ENCODE measurements at places on chromosomes 16 and 17.

- no peak for DNase-seq
Measured at GRCh38 chr16:27286451-27286850, 17.9 kb upstream of the NSMCE1 start.

GRCh38 chr16:88948781-88949490 lies 28.1 kb downstream of the CBFA2T3 start:
- no peak for DNase-seq

GRCh38 chr17:38341035-38341721 lies 2.6 kb downstream of the GPR179 start:
- DNase-seq, result no peak

- DNase-seq, result no peak
Measured at GRCh38 chr17:3966720-3967363, 2.6 kb upstream of the ATP2A3 start.

DNA sequence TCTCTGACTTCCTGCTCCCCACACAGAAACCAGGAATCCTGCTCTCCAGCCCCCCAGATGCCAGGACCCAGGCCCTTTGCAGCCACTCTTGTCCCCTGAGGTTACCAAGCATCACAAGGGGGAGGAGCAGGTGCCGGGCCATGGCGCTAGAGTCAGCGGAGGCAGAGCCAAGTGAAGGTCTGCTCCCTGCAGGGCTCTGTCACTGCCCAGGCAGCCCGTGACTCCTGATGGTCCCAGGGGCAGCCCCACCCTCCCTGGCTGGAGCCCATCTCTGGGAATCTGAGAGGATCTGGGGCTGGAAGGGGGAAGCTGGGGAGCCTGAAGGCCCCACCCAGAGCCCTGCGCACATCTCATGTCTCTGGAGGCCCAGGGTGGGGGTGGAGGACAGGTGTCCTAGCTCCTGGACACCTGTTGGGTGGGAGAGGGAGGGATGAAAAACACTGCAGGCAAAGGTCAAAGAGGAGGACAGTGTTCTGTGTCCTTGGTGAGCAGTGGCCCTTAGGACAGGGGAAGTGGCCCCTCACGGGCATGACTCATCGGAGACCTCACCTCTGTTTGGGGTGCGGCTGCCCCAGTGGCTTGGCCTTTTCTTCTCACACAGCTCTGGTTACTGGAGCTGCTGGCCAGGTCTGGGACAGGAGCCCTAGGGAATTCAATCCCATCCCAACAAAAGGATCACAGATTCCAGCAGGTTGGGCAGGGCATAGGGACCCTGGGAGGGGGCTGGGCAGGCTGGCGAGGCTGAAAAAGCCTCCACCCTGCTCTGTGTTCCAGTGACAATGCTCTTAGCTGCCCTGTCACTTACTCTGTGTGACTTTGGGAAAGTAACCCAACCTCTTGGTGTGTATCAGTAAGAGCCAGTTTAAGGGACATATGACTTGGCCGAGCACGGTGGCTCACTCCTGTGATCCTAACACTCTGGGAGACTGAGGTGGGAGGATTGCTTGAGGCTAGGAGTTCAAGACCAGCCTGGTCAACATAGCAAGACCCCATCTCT lies at the start of gene PRSS36:
Gene PRSS36, minus strand, starts transcription at position 173 of the 997 bp plus-strand sequence. Its CDS starts 31 bp downstream, at position 142.
- DNase-seq, result no peak

DNA sequence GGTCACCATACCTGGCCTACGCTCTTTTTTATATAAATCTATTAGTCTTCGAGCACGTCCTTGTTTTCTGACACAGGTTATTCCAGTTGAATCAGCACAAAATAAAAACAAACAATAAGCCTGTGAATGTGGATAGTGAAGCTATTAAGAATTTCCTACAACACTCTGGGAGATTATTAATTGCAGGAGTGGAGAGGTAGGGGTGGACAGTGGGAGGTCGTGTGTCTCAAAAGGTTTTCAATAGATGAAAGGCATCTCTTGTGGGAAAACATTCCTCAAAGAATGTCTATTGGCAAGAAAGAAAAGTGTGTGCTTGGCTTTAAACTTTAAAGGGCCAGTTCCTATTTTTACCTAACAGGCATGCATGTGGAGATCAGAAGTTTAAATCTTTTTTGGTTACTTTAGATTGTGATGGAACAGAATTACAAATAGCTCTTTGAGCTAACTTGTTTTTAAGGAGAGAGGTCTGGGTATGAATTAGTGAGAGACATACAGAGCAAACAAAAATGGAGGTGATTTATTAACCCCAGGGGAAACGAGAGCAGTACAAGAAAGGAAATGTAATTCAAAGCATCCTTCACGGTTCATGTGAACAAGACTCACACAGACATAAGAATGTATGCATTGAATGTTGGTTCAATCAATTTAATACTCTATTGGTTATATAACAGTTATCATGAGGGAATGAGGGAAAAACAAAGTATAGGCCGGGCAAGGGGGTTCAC lies 9.0 kb downstream of the SMYD4 start:
- DNase-seq, result no peak

- DNase-seq, result no peak
Measured at GRCh38 chr17:49612726-49613125, 37.1 kb downstream of the NXPH3 start.

DNA sequence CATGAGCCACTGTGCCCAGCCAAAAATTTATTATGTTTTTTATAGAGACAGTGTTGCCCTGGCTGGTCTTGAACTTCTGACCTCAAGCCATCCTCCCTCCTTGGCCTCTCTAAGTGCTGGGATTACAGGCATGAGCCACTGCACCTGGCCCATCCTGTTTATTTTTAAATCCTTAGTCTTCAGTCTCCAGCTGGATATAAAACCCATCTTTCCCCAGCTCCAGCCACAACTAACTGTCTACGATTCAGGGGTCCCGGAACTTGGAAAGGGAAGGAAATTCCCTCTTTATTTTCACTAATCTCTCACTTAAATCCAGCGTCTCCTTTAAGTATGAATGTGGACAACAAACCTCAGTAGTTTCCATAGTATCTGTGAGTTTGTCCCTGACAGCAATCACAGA lies 62.2 kb downstream of the IQCK start:
- no peak for DNase-seq

- DNase-seq, result peak; percentile 9
Measured at GRCh38 chr17:63262751-63263476, 183.2 kb downstream of the CYB561 start.

DNA sequence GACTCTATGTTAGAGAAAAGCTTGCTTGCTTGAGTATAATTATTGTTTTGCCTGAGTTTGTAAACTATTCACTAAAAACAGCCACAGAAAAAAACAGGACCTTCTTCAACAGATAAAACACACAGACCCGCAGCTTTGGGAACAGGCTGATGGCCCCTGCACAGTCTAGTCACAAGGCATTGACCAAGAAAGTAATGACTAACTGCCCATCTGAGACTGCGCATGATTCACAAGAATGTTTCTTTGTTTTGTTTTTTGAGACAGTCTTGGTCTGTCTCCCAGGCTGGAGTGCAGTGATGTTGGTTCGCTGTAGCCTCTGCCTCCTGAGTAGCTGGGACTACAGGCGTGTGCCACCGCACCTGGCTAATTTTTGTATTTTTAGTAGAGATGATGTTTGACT lies 2.8 kb upstream of the ZKSCAN2 start:
- no peak for DNase-seq

DNA sequence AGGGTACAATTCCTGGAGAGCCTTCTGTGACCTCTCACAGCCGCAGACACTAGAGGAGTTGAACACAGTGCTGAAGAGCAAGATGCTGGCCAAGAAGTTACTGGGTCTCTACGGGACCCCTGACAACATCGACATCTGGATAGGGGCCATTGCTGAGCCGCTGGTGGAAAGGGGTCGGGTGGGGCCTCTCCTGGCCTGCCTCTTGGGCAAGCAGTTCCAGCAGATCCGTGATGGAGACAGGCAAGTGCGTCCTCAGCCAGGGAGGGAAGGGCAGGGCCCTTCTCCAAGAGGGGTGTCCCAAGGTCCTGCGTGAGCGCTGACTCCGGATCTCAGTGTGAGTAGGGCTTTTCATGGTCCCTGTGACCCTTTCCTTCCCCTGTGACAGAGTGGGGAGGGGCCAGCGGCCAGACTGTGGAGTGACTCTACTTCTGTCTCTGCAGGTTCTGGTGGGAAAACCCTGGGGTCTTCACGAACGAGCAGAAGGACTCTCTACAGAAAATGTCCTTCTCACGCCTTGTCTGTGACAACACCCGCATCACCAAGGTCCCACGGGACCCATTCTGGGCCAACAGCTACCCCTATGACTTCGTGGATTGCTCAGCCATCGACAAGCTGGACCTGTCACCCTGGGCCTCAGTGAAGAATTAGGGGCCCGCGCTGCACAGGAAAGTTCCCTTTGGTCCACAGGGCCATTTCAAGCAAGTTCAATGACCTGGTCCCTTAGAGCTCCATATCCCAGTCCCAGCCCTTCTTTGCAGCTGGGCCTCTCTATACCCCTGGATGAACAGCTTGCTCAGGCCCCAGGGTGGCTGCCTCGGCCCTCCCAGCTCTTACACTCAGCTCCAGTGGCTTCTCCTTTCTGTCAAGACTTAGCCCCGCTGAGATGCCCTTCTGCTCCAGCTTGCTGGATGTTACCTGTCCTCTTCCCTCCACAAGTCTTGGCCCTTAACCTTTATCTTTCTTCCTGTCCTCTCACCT lies 13.1 kb downstream of the MPO start:
- no peak for DNase-seq

DNA sequence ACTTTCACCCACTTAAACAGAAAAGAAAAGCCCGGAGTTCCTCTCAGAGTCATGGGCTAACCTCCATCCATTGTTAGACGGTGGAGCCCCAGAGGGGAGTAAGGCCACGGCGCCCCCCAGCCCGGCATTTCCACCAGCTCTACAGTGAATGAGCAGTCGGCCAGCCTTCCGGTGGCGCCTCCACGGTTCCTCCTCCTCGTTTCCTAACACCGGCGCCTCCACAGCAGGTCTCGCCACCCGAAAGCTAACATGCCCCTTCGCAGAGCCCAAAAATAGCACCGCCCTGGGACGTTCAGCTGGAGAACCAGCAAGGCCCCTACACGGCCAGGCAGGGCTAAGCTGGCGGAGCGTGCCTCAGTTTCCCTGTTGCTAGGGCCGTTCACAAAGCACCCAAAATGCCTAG lies 858 bp downstream of the MMD start:
- peak; percentile 36 for DNase-seq

DNA sequence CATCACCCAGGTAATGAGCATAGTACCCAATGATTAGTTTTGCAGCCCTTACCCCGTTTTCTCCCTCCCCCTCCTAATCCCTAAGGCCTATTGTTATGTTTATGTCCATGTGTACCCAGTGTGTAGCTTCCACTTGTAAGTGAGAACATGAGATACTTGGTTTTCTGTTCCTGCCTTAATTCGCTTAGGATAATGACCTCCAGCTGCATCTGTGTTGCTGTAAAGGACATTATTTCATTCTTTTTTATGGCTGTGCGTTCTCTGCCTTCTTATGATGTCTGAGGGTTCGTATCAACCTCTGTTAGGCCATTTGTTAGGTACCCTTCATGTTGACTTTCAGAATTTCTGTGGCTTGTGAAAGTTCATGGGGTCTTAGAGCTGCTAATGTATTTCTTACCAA lies 31.0 kb downstream of the CTCF start:
- no peak for DNase-seq

DNA sequence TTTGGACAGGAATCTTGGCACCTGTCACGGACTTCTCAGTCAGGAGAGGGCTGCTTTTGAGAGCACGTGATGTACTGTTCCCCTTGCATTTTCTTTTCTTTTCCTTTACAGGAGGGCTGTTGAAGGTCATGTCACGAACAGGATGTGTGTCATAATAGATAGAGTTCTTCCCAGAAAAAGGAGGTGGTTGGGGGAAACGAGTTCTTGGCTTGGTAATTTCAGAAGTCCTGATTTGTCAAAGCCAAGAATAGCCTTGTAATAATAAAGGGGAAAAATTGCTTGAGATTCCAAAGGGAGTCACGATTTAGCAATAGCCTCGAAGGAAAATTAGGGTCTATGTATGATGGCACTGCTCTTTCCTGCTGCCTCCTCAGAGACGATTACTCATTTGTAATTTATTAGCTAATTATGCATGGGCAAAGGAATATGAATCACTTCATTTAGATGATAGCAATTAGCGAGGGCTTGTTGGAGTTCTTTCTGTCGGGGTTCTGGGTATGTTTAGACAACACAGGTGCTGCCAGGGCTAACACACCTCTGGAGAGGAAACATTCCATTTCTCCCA lies 277.7 kb upstream of the N4BP1 start:
- no peak for DNase-seq

GRCh38 chr17:4365628-4366326 lies 698 bp downstream of the UBE2G1 start:
- no peak for DNase-seq

DNA sequence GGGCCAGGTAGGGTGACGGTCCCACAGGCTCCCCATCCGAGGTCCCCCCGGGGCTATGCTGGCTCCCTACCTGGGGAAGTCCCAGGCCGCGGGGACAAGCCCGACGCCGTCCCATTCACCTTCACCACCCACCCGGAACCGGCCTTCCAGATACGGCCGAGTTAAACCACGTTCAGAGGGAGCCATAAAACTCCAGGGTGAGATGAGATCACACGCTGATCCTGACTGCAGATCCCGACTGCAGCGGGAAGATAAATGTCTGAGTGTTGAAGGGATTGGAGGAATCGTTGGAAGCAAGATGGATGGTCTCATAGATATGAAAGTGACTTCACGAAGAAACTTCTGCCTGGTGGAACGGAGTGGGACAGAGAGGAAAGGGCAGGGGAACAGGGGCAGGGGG lies 13.6 kb upstream of the C1QTNF8 start:
- no peak for DNase-seq

- no peak for DNase-seq
Measured at GRCh38 chr17:40506786-40507185, 5.4 kb upstream of the TNS4 start.

- no peak for DNase-seq
Measured at GRCh38 chr16:51129105-51129504, 22.0 kb downstream of the SALL1 start.

- no peak for DNase-seq
Measured at GRCh38 chr16:88792078-88792550, 7.1 kb upstream of the PIEZO1 start.

- no peak for DNase-seq
Measured at GRCh38 chr17:63792055-63792729, 18.2 kb downstream of the DDX42 start.
